ENCODE measurements at places on chromosomes 5 and 9.

DNA sequence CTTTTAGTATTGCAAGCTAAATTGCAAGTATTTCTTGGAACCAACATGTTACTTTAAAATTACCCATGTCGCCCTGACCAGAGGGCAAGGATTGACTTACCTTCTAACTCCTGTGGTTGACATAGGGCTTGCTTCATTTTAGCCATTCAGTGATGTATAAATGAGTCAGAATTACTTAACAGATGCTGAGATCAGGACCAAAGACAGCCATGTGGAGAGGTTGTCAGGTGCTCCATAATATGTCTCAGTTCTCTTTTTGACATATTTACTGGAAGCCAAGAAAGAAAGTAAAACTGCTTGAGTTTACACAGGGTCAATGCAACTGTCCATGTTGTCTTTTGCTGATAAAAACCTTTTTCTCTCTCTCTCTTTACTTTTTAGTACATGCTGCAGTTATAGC lies 33.2 kb downstream of the F2RL2 start:
- DNase-seq, result no peak

- no peak for DNase-seq
Measured at GRCh38 chr5:139554264-139554663, 6.9 kb upstream of the UBE2D2 start.

- DNase-seq, result no peak
Measured at GRCh38 chr9:101438523-101438922, 2.9 kb upstream of the ALDOB start.

DNA sequence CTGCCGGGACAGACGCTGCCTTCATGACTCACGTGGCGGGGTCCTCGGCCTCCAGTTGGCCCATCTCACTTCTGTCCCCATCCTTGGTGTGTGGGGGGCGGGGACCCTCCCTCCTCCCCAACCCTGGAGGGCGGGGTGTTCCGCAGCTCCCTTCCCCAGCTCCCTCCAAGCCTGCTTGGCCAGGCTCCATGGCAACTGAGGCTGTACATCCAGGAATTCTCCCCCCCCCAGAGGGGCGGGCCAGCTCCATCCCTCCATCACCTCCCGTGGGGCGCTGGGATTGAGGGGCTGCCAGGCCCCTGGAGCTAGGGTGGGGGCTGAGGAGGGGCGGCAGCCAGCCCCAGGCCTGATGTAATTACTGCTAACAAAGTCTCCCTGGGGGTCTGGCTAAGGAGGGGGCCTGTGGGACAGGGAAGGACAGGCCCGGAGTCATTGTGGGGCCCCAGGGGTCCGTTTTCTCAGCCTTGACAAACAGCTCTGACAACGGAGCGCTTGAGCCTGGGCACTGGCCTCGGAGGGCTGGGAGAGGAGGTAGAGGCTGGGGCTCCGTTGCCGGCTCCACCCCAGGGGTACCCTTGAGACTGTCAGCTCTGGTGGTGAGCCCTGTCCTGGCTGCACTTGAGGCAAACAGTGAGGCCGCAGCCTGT lies 8.0 kb downstream of the DIPK1B start:
- no peak for DNase-seq

DNA sequence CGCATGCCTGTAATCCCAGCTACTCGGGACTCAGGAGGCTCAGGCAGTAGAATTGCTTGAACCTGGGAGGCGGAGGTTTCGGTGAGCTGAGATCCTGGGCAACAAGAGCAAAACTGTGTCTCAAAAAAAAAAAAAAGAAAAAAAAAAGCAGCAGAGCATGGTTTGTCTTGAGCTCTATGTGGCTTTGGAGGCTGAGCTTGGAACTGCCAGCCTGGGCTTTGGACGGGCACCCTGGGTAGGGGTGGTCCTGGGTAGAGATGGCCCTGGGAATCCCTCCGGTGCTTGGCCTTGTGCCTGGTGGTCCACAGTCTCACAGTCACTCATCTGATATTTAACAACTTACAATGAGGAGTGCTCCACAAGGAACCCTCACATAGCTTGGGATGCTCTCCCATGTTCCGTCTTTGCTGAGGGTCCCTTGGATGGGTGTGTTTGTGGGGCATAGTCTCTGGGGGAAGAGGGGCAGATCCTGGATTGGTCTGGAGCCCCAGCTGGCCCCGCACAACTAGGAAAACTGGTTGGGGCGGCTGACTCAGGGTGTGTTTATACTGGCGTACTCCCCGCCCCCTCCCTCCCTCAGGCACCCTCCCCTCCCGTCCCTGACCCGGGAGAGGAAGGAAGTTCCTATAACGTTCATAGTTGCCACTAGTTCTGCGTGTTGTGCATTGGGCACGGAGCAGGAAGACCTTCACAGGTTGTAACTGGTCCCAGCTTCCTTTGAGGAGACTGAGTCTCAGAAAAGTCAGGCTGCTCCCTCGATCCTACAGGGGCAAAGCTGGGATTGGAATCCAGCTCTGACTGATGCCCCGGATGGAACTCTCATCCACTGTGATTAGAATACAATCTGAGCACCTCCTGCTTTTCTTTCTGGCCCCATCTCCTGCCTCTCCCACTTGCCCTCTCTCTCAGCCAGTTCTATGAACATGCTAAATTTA lies 11.2 kb downstream of the IER5L start:
- peak; percentile 90 for DNase-seq

- no peak for DNase-seq
Measured at GRCh38 chr9:134536101-134536900, 105.3 kb upstream of the COL5A1 start.

DNA sequence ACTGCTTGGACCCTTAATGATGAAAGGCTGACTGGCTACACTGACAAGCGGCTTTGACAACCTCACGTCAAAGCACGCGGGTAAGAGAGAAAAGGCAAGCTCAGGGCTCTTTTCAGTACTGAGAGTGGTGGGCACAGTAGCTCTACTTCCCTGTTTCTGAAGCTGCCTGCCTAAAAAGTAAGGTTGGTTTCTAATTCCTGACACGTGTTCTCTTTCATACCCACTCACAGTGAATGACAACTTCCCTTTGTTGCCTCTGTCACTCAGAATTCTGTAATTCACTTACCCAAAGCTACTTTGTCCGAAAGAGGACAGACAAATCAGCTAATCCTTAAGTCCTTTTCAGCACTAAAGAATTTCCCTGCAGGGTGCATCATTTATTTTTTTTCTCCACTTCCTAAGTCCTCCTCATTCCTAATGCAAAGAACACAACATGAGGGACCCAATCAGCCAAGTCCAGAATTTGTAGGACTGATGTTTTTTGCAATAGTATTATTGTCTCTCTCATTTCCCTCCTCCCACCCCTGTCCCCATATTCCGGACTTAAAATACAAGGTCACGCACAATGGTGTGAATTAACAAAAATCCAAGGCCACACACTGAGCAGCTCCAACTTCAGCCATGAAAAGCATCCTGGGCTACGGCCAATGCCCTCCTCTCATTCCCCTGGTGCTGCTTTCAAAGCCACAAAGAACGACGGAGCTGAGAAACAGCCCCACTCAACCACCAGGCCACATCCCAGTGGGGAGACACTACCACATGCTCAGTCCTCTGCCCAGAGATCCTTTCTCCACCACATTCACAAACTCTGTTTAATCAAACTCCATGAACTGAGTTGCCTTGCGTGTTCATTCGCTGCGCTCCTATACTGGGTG lies 221.0 kb downstream of the TSSK1B start:
- no peak for DNase-seq

- no peak for DNase-seq
Measured at GRCh38 chr5:111079846-111080245, 8.3 kb downstream of the TSLP start.

GRCh38 chr9:68515326-68516017 lies 25.2 kb downstream of the TMEM252 start:
- no peak for DNase-seq

GRCh38 chr9:127360250-127360649 lies 36.7 kb upstream of the SLC2A8 start:
- DNase-seq, result no peak

- DNase-seq, result no peak
Measured at GRCh38 chr9:126614455-126615244, 922 bp downstream of the LMX1B start.

DNA sequence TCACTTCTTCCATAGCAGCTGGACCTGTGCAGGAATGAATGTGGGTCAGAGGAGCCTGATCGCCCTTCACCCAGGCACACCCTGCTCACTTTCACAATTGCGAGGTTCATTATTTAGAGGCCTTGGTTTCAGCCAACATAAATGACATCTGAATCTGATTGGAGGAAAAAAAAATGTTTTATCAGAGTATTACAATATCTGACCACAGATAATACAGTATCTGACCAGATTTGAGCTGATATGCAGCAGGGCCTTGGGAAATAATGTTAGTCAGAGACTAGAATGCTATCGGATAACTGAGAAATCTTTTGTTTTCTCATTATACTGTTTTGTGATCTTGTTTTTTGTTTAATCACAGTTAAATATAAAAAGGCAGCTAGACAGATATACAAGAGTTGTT lies 7.7 kb downstream of the ICE1 start:
- no peak for DNase-seq

DNA sequence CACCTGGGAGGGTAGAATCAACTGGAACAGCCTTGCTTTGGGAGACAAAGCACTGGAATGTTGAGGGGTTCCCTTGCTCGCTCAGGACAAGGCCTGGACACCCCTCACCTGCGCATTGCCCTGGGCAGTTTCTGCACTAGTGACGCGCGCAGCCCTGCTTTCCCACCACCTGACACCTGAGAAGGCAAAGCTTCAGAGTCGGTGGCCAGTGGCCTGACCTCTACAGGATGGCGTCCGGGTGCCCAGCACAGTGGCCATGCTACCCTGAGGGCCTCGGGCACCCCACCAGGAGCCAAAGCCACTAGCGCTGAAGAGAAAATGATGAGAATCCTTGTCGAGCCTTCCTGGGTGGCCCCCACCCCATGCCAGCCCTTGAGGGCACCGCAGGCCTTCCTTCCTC lies 161.3 kb downstream of the OLFM1 start:
- no peak for DNase-seq

- no peak for DNase-seq
Measured at GRCh38 chr9:108360304-108360703, 495.5 kb downstream of the ACTL7B start.

DNA sequence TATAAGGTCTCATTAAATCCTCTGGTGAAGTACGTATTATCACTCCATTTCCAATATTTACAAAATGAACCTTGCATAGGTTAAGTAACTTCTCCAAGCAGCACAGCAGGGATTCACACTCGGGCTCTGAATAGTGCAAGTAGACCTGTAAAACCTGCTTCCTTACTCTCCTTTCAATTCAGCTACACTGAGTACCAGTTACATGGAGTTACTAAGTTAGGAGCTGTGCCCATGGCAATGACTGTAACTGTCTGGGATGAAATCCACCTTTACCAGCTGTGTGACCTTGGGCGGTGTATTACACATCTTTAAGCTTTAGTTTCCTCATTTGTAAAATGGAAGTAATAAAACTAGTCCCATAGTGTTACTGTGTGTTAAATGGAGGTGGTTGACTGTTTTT lies 15.9 kb upstream of the MOB3B start:
- no peak for DNase-seq

- no peak for DNase-seq
Measured at GRCh38 chr5:61429906-61430305, 97.8 kb downstream of the ZSWIM6 start.

GRCh38 chr9:14520341-14520740 lies 172.9 kb downstream of the ZDHHC21 start:
- DNase-seq, result no peak
